ENCODE measurements at places on chromosomes 2 and 18.

GRCh38 chr2:233399306-233400225, 45.3 kb downstream of the DGKD start:
- DNase-seq = no peak

GRCh38 chr18:32677578-32677977, 95.2 kb downstream of the KLHL14 start:
- no peak for DNase-seq

GRCh38 chr2:29281086-29281915, 166.1 kb downstream of the CLIP4 start:
- peak; percentile 91 for DNase-seq

DNA sequence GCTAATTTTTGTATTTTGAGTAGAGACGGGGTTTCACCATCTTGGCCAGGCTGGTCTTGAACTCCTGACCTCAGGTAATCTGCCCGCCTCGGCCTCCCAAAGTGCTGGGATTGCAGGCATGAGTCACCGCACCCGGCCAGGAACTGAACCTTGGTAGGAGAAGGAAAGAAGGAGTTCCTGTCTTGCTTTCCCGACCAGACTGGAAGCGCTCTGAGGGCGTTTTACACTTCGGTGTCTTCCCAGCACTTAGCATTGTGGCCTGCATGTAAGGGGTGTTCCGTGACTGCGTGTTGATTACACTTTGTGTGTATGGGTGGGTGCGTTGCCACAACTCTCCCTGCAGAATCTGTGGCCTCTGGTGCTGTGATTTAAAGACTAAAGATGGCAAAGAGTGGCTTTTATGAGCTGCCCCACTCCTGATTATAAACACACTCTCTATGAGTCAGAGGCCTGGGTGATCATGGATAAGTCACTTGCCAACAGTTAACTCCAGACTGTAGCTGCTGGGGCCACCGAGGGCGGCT, 46.0 kb downstream of the ODC1 start:
- no peak for DNase-seq

GRCh38 chr2:234102112-234102511, 51.6 kb downstream of the SPP2 start:
- no peak for DNase-seq

DNA sequence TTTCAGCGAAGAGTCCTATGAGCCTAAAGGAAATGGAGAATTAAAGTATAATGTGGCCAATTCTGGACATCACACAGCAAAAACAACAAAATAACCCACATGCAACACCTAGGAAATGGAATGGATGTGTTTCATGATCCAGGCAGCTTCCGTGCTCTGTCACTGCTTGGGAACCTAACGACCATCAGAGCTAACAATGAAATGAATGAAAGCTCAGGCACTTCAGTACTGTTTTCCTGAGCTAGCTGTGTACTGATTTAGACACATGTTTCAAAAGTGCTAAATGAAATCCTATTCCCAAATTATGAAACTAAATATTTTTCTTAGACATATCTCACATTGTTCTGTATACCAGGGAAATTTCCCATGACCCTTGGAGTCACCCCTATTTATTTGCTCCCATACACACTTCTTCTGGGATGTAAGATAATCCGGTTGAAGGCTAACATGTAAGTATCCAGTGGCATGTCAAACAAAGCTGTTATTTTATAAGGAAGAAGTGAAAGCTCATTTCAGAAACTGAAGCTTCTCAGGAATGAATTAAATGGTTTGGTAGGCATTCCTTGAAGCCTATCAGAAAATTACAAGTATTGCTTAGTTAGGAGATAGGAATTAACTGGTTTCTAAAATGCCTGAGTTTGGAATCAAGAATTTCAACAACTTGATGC, 108.5 kb upstream of the RND3 start:
- DNase-seq = no peak

DNA sequence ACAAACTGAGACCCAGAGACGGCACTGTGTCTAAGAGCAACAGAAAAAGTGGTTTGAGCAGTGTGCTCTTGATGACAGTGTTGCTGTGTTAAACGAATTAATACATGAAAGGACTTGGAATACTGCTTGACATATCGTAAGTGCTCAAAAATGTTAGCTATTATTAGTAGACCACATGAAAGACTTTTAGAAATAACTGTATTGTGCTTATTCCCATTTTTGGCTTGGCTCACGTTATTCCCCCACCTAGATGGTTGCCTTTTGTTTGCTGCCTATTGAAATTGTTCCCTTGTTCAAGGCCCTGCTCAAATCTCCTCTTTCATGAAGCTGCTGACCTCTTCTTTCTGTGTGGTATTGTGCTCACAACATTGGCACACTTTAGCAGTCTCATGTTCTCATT, 27.8 kb upstream of the C2orf74 start:
- DNase-seq = no peak

DNA sequence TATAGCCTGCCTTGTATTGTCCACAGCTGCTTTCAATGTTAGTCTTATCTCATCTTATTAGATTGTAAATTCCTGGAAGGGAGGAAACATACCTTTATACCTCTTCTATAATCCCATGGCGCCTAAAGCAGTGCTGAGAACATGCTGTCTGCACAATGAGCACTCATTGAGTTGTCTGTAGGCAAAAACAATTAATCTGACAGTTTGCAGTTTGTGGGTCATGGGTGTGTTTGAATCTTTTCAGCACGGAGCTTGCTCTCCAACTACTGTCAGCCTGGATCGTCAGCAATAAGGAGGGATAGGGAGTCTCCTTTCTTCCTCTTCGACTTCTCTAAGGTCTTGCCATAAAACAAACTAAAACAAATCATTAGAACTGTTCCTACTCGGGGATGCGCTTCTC, 26.5 kb upstream of the GREB1L start:
- no peak for DNase-seq

GRCh38 chr18:55111271-55111670, 152.0 kb upstream of the CCDC68 start:
- no peak for DNase-seq

- DNase-seq = no peak
These were observed 75.7 kb downstream of the PIK3C3 start for GRCh38 chr18:42030586-42031182.

DNA sequence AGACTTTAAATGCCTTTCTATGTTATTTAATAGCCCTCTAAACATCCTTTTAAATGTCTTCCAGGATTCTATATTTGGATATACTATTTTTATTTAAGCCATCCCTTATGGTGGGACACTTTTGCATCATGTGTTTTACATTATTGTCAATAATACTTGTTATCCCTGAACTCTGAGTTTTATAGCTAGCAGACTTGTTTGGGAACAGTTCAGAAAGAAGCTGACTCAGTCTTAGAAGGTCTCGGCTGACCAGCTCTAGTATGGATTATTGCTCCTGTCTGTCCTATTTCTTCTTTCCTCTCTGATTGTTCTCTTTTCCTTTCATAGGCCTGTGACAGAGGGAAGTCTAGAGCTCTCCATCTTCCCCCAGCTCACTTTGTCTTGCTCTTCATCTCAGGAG, 77.3 kb upstream of the CXCR4 start:
- DNase-seq = no peak

DNA sequence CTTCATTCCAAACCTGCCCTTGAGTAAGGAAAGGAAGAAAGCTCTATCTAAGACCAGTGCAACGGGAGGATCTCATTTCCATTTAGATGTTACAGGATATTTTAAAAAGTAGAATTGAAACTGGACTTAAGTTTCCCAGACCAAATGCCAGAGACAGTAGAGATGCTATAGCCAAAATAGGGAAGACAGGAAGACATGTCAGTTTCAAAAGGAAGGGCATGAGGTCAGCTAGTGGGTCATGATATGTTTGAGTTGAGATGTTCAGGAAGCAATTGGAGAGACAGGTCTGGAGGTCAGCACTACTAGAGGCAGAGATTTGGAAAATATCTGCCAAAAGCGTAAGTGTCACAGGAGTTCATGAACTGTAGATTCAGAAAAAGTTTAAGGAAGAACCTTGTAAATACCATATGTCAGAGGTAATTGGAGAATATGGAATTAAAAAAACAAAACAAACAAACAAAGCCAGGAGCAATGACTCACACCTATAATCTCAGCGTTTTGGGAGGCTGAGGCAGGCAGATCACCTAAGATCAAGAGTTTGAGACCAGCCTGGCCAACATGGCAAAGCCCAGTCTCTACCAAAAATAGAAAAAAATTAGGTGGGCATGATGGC, 50.8 kb downstream of the EPHA4 start:
- no peak for DNase-seq

DNA sequence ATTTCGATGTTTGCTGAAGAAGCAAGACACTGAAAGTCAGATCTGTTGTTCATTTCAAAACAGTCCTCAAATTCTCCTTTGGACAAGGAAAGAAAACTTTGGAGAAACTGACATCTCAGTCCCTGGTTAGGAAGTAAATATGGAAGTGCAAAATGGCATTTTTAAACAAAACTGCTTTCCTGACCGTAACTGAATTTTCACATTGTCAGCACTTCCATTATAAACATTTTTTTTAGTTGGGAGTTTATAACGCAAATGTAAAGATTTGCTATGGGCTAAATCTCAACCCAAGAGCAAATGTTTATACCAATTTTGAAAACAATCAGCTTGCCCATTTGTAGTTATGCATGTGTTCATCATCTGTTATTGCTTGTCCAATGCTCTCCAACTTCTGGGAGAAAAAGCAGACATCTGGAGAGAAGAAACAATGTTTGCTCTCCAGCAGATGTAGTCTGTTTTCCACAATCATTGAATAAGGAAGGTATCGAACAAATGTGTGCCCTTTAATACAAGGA, 520.1 kb downstream of the ARHGAP15 start:
- no peak for DNase-seq

DNA sequence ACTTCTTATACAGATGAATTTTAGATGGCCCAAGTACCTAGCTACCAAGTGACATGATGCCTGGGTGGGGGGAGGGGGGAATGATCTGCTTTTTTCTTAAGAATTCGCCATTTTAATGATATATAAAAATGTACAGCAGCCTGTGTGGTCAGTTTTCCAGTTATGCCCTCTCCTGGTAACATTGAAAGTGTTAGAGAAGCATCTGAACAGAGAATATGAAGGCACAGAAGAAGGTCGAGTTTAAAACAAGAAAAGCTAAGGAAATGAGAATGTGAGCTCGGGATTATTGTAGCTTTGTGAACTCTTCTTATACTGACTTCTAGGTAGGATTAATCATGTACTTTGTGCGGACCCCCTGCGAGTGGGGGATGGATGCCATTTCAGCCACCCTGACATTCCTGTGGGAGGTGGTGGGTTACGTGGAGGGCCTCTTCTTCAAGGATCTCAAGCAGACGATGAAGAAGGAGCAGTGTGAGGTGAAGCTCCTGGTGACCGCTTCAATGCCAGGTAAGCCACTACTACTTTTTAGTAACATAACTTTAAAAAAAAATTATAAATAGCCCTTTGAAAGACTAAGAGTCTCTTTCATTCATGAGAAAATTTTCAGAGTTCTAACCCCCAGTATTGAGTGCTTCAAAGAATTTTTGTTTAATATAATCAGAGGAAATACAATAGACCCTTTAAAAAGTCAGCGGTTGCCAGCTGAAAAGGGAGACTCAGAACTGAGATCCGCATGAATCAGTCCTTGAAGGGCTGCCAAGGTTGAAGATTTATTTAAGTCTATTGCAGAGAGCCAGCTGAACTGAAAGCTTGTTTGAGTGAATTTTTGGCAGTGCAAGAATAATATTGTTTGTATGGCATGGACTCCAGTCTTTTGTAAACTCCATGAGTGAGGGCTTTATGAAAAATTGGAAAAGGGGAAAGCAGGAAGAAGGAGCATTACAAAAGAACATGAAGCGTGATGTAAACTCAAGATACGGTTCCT, 68.6 kb upstream of the RPE start:
- peak; percentile 30 for DNase-seq

- DNase-seq = no peak
These were observed 170.0 kb downstream of the CELF4 start for GRCh38 chr18:37395631-37396030.

- DNase-seq = no peak
These were observed 34.5 kb downstream of the EMILIN2 start for GRCh38 chr18:2881088-2881839.

DNA sequence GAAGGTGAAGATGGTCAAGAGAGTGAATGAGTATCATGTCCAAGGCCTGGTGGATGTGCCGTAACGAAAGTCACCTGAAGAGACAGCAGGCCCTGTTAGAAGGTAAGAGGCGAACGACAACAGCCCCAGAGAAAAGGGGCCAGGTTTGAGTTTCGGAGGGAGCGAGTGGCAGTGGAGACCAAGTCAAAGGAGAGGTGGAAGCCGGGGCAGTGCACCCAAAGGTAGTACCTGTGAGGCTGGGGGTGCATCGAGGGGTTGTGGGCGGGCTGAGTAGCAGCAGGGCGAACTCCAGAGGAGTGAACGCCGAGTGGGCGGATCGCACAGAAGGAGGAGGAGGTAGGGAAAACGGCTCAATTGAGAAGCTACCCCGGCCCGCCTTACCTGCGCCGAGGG, 358 bp downstream of the USP37 start:
- DNase-seq = no peak

DNA sequence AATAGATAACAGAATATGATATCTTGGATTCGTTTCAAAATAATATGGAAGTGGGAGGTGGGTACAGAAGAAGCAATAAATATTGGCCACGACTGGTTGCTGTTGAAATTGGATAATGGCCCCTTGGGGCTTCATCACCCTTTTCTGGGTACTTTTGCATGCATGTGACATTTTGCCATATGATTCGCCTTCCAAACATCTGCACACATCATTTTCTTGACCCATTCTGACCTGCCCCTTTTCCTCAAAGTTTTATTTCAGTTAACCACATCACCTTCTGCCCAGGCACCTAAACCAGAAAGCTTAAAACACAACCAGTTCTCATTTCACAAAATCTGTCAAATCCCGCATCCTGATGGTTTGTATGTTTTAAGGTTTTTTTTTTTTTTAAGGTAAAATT, 116.7 kb upstream of the AGAP1 start:
- no peak for DNase-seq

- no peak for DNase-seq
These were observed 100.5 kb downstream of the SCG2 start for GRCh38 chr2:223501641-223502040.

GRCh38 chr2:20071397-20072383, 20.3 kb upstream of the LAPTM4A start:
- DNase-seq = no peak

DNA sequence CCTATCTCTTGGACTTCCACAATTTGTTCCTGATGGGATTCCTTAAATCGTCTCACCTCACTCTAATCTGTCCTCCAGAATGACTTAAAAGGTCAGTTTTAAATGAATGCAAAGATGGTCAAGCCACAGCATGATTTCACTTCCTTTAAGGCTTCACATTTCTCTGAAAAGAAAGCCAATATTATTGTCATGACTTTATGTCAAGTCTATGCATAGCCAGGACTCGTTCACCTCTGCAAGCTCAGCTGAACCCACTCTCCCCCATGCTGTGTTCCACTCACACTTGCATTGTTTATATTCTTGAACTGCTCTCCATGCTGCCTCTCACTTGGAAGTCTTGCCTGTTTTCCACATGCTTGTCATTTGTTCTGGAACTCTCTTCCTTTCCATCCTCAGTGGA, 298.4 kb upstream of the MMADHC start:
- DNase-seq = no peak

DNA sequence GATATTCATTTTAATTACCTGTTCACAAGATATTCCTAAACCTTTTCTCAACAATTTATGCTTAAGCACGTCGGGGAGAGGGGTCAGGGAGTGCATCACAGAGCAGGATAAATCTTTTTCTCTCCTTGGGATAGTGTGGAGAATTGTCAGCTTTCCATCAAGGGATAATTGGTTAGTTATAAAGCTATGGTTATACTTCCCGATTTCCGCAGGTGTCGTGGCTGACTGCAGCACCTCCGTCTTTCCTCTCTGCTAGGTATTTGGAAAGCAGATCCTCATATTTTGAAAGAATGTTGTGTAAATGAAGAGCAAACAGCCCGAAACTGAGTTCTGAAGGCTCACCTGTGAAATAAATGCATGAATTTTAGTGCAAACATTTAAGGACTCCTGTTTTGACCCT, 778 bp downstream of the DYNC2LI1 start:
- no peak for DNase-seq

GRCh38 chr18:8556424-8556823, 52.8 kb upstream of the RAB12 start:
- DNase-seq = no peak

Data from hypothalamus (tissue), 51 donors.